G401 (cell line): ENCODE measurements at places on chromosomes 1 and 21.

GRCh38 chr1:50750021-50750619, 209.9 kb downstream of the FAF1 start:
- DNase-seq, result peak; percentile 44

GRCh38 chr1:158002022-158002630, 8.7 kb downstream of the KIRREL1 start:
- DNase-seq, result no peak

DNA sequence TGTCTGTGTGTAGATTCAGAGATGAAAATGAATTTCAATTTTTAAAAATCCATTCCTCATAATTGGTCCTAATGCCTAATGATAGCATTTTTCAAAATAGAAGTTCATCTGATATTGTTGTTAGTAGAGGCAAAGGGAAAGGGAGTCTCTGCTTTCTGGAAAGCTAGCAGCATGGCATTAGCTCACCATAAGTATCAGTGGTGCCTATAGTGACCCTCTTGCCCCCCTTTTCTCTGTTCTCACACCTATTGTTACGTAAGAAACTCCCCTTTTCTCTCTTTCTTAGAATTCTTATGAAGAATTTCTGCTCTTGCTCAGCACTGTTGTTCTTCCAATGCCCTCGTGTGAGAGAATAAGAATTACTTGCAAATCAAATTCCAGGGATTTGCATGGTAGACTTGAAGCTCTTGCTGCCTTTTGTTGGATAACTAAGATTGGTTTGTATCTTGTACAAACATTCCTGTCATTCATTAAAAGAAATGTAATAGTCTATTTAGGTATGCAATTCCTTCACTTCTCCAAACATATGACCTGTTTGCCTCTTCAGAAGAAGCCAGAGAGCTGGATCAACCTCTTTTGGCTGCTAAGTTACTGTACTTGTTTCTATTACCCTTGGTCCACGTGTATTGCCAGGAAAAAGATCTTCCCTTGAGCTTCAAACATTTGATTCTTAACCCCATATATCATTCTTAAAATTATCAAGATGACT, 69.2 kb upstream of the MAGI3 start:
- DNase-seq, result no peak

DNA sequence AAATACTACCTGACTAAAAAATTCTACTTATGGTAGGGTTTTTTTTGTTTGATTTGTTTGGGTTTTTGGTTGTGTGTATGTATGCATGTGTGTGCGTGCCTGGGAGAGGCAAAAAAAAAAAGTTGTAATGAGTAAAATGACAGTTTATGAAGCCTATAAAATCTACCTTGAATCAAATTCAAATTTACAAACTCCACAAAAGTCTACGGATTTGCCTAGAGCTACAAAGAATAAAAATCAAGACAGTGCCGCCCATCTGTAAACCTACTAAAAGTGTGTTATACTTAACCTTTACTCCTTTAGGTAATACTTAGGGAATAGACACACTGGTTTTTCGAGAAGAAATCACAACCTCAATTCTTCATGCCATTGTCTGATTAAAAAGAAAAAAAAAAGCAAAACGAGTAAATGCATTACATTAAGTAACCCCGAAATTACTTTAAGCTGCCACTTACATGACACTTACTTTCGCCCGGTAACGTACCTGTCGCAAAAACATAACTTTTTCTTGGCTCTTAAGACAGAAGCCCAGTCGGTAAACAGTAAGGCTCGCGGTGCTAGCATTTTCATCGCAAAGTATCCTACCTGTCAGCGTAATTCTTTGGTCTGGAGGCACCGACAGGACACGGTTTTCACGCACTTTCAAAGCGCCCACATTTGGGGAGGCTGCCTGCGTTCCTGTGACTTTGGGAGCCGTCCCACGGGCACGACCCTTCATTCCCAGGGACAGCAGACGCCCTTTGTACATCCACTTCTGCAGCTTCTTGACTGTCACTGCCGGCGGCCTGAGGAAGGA, 951 bp downstream of the SYDE2 start:
- no peak for DNase-seq

DNA sequence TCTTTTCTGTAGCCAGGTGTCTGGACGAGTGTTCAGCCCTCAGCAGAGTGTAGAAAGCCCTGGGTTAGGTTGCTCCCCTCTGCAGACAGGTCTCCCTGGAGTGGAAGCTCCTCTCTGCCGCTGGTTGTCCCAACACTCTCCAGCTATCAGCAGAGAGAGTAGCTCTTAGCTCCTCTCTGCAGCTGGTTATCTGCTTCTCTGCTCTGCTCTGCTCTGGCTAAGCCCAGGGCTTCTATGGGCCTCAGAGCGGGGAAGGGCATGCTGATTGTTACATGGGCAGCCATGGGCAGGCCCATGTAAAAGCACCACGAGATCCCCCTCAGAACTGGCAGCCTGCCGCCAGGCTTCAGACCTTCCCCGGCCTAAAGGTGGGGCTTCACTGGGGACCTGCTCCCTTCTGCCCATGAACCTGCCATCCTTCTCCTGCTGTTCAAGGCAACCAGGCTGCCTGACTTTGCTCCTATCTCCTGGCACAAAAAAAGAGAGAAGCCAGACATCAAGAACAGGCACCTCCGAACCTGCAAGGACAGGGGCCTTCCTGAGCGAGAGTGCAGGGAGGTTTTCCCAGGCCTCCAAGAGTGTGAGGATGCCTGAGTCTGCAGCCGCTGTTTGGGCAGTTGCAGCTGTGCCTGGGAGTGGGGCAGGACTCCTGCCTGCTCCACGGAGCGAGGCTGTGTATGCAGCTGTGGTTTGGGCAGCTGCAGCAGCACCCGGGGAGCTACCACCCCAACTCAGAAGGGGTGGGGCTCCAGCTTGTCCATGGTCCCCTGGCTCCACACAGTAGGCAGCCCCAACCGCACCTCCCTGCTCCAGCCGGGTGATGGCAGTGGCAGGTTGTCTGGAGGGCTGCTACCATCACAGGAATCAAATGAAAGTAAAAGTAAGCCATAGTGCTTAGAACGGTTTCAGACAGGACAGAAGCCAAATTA, 973.7 kb downstream of the LTN1 start:
- no peak for DNase-seq

- DNase-seq, result no peak
These were observed 111.1 kb downstream of the RERE start for GRCh38 chr1:8706291-8706690.

GRCh38 chr1:190476321-190476720, 1.3 kb downstream of the BRINP3 start:
- peak; percentile 58 for DNase-seq

GRCh38 chr1:215612391-215612790, 45.3 kb downstream of the KCTD3 start:
- DNase-seq, result no peak

DNA sequence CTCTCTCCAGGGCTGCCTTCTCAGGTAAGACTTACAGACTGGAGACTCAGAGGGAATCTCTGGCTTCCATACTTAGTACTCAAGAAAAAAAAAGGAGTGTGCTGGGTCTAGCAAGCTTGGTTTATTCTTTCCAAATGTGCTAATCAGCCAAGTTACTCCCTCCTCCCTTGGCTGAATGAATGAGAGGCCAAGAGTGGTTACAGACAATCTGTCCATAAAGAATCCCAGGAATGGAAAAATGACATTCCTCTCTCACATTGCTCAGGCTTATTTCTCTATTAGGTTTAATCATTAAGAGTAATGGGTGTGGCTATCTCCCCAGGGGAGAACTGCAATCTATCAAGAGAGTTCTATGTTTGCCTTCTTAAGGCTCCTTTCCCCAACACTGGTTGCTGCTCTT, 547.3 kb upstream of the PLXNA2 start:
- DNase-seq, result no peak

DNA sequence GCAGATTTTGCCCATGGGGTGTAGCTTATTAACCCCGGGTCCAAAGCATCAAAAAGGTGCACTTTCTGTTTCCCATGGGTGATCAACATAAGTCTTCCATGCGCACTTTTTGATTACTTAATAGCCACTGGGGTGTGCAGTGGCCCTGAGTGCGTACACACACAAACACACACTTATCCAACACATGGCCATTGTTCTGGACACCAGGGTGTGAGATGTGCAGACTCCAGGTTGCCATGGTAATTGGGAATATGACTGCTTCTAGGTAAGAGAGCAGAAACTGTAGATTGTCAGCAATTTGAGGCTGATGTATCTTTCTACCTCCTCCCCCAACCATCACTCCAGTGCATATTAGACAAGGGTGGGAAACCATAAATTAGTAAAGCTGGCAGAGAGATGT, 68.8 kb downstream of the MAB21L3 start:
- DNase-seq, result peak; percentile 35

DNA sequence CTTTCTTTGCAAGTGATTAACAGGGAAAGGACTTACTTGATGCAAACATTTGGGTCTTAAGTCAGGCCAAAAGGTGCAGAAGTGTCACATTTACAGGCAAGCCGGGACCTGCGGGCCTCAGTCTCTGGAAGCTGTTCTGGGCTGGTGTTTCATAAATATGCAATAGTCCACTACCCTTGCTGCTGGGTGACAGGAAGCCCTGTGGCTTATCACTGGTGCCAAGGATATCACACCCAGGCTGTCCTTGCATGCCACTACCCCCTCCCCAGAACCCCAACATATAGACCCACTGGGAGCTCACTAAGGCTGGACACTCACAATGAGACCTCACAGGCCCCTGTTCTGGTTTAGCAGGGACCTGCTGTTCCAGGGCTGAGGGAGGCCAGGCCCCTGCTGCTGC, 3.4 kb upstream of the LEFTY2 start:
- DNase-seq, result no peak
